IMR-90 (cell line): ENCODE measurements at places on chromosomes 7 and 10. TPM values are rescaled to one million over a fixed set of nuclear protein-coding genes. Genes with fewer than 3 reads are reported as not detected.
A peak's percentile ranks its signal among the peaks of the same experiment; 100 is the strongest.

GRCh38 chr7:106346678-106347217 is 62.0 kb upstream of the NAMPT start:
- DNase-seq = peak; percentile 97

DNA sequence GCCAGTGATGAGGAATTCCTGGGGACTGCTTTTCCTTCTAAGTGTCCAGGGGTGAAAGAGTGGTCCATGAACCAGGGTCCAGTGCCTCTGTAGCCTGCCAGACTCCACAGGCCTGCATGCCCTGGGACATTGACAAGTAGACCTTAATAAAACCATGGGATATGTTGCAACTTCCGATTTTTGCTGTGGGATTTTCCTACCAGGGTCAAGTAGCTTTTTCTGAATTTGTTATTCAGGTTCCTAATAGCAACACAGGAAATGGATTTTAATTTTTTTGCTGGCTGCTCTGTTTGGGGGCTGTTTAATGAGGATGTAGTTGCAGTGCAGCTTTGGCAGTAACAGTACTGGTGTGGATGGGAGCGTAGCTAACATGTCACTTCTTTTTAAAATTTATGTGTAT is 42.1 kb downstream of the WBP1L start:
- peak; percentile 23 for DNase-seq

CAV2 gene
- 199 and 217 TPM in 2 replicates for total RNA-seq

DNA sequence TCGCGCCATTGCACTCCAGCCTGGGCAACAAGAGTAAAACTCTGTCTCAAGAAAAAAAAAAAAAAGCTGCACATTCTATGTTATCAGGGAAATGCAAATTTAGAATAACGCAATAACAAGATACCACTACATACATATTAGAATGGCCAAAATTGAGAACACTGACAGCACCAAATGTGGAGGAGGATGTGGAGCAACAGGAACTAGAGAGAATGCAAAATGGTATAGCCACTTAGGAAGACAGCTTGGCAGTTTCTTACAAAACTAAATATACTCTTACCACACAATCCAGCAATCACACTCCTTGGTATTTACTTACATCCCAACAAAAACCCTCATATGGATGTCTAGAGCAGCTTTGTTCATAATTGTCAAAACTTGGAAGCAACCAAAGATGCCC is 76.8 kb downstream of the ALOX5 start:
- no peak for DNase-seq

DNA sequence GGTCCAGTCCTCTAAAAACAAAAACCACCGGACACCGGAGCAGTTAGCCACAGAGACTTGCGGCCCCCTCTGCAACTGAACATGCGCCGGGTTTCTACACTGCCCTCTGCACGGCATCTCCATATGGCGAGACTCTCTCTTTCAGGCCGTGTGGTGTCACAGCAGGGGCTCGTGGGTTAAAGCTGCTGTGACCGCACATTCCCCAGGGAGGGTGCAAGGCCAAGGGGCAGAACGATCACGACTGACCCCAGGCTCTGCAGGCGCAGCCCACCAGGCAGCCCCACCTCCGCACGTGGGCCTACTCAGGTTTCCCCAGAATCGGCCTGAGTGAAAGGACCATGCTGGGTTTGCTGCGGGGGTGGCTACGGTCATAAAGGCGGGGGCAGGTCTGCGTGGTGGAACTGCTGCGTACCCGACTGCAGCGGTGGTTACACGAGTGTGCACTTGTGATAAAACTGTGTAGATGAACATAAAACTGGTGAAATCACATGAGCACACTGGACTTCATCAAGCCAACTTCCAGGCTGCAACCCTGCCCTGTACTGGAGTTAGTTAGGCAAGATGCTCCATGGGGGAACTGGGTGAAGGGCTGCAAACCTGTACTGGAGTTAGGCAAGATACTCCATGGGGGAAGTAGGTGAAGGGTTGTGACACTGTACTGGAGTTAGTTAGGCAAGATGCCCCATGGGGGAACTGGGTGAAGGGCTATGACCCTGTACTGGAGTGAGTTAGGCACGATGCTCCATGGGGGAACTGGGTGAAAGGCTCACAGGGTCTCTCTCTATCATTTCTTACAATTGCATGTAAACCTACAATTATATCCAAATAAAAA is 81.4 kb upstream of the PPP2R2D start:
- no peak for DNase-seq

- no peak for DNase-seq
Observed at GRCh38 chr7:40489844-40490602, 355.2 kb downstream of the SUGCT start.
